ENCODE measurements at places on chromosomes 2 and 18. TPM values are rescaled to one million over a fixed set of nuclear protein-coding genes. Genes with fewer than 3 reads are reported as not detected.

The NR4A2 gene
- polyA plus RNA-seq = 2.0 TPM

The SERPINB13 gene
- 228 TPM for polyA plus RNA-seq

The CHRND gene
- not detected for polyA plus RNA-seq

The CXCR4 gene
- polyA plus RNA-seq = 5.1 TPM

The C1QL2 gene
- polyA plus RNA-seq = not detected
